ENCODE measurements at places on chromosomes 5 and 9.

DNA sequence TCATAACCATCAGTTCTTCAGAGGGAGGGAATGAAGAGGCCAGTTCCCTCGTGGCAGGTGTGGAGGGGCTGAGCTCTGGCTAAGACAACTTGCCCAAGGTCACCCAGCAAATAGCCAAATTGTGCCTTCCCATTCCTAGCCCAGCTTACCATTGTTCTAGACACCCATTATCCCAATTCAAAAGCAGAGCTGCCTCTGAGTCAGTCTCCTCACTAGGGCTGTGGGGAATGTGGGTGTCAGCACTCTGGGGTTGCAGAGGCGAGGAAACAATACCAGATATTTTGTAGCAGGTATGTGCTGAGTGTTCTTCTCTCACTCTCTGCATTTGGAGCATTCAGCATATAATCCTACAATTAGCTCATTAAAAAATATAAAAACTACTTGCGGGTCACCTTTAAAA, 270.8 kb downstream of the PSAT1 start:
- DNase-seq: no peak

DNA sequence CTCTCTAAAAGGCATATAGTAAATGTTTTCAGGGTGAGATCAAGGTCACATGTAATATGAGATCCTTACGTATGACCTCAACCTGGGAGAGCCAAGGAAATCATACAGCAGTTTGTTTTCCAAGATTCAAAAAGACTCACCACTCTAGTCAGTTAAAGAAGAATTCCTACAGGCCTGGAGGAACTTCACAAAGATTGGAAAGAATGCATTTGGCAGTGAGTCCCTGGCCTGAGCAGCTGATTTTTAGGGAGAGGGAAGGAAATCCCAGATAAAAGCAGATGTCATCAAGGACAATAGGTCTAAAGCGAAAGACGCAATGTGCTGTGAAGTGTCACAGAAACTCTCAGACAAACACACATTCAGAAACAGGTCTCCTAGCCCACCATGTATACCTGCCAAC, 424.0 kb upstream of the ZNF462 start:
- no peak for DNase-seq

DNA sequence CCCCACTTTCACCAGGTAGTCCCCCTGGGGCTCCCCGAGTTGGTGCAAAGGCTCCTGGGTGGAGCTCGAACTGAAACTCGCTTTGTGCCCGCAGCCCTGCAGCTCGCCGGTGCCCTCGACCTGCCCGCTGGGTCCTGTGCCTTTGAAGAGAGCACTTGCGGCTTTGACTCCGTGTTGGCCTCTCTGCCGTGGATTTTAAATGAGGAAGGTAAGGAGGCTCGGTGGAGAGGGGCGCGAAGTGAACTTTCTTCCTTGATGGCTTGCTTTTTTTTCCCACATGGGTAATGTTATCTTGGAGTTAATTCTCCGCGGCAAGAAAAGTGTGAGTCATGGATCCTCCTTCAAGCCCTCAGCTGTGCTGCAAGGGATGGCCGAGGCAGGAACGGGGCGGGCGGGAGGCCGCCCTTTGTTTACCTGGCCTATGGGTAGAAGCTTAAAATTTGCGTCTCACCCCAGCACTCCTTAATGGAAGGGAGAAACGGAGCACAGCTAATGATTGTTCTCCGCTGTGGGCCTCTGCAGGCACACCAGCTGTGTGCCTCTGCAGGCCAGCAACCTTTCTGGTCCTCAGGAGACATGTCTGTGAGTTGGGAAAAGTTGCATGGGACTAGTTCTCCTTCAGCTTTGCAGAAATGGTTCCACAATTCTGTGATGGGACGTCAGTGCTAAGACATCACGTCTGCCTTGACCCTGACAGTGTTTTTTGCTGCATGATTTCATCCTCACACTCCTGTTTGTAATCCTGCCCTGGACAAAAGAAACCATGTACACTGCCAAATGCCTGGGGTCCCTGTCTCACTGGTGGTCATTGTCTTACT, 1.1 kb downstream of the MAMDC2 start:
- DNase-seq: no peak

DNA sequence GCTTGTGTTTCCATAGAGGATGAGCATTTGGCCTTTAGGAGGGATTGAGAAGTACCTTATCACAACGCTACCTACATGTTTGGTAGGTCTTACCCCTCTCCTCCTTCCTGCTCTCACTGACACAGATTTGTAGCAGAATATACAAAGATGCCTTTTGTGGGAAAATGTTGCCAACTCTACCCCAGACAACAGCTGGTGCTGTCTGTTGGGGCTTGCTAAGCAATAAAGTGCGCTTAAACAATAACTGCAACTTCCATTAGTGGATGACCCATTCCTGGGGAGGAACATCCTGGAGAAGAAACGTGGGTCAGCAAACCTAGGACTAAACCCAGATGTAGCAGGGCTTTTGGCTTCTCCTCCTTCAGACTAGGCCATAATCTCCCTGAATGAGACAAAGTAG, 174.3 kb downstream of the EFNA5 start:
- DNase-seq: no peak

GRCh38 chr5:27041372-27041771, 3.0 kb upstream of the CDH9 start:
- DNase-seq: no peak

GRCh38 chr9:15403155-15403554, 19.5 kb upstream of the SNAPC3 start:
- no peak for DNase-seq

GRCh38 chr9:134897584-134898170, 17.1 kb downstream of the FCN2 start:
- no peak for DNase-seq

DNA sequence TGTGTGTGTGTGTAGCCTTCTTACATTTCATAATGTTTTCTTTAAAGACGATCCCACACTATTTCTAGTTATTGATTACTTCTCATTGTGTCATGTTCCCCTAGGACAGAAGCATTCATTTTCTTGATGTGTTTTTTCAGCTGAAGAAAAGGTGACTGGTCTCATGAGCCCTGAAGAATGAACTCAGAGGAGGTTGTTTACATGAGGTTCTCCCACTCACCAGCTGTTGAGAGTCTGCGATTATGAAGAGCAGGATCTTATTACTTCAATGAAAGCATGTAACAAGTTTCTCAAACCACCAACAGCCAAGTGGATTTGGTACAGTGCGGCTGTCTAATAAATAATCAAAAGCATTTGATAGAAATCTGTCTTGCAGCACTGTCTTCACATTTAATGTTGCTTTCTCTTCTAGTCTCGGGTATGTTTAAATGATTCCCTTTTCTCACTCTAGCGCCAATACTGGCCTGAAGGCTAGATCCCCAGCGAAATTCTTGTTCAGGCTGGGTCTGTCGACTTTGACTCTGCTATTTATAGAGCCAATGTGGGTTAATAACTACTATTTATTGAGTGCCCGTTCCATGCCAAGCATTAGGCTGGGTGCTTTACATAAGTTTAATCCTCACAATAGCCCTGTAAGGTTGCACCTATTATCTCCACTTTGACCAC, 9.6 kb upstream of the FSD1L start:
- no peak for DNase-seq

GRCh38 chr9:120905315-120906164, 21.1 kb downstream of the TRAF1 start:
- DNase-seq: no peak

DNA sequence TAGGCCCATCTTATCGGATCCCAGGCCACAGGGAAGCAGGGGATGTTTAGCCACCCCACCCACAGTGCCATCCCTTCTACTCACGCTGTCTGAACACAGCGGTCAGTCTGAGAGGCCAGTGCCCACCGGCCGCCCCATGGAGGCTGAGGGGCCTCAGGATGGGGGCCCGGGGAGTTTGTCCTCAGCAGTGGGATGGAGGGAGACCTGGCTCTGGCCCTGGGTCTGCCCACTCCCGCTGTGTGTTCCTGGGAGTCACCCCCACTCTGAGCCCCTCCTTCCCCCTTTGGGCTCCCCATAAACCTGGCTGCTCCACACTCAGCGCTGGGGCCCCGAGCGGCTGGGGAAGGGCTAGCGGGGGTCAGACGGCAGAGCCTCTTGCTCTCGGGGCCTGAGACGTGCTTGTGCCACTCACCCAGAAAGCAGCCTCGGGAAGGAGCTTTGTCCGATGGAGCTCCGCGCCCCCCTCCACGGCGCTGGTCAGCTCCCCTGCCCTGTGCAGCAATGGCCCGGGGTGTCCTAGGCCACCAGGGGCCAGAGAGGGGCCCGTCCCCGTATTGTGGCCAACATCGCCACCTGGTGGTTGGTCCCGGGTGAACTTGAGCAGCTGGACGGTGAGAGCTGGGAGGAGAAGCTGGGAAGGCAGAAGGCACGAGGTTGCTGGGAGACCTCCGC, 10.9 kb upstream of the LAMC3 start:
- DNase-seq: no peak

GRCh38 chr9:117093891-117094844, 320.7 kb downstream of the ASTN2 start:
- DNase-seq: no peak

DNA sequence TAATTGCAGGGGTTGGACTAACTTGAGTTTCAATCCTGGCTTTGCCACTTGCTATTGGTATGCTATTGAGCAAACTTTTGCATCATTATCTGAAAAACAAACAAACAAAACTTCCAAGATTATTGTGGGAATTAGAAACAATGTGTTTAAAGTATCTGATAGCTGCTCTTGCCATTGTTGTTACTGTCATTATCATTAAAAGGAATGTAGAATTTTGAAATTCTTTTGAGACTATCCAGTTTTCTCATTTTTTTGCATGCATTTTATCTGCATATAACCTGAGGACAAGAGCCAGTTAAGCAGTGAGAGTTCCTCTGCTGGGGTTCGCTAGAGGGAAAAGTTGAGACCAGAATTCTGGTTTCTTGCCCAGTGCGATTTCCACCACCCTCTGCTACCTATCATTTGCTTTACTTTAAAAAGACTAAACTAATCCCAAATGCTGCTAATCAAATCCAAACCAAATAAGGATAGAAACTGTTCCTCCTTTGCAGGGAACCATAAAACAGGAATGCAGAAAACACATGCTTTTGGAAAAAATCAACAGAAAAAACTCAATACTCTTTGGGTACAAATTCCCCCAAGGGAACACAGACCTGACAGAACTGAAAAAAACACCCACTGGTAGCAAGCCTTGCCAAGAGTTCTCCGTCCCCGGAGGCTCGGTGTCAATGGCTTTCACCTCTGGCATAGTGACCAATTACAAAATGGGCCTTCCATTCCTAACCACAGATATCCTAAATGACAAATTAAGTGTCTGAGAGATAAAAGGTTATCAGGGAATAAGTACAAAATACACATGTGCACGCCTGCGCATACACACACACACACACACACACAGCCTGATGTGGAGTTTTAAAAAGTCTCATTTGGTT, 373.7 kb downstream of the ARL15 start:
- DNase-seq: no peak

DNA sequence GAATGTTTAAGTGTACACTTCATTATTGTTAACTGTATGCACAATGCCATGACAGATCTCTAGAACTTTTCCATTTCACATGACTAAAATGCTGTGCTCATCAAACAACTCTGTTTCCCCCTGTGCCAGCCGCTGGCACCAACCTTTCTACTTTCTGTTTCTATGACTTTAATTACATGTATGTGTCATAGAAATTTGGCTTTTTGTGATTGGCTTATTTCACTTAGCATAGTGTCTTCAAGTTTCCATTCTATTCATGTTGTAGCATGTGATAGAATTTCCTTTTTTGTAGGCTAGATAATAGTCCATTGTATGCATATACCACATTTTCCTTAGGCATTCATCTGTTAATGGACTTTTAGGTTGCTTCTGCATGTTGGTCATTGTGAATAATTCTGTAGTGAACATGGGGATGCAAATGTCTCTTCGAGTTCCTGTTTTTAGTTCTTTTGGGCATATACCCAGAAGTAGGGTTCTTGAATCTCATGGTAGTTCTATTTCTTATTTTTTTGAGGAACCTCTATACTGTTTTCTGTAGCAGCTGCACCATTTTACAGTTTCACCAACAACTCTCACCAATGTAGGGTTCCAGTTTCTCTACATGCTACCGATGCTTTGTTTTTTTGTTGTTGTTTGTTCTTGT, 184.4 kb upstream of the DMRT1 start:
- no peak for DNase-seq

DNA sequence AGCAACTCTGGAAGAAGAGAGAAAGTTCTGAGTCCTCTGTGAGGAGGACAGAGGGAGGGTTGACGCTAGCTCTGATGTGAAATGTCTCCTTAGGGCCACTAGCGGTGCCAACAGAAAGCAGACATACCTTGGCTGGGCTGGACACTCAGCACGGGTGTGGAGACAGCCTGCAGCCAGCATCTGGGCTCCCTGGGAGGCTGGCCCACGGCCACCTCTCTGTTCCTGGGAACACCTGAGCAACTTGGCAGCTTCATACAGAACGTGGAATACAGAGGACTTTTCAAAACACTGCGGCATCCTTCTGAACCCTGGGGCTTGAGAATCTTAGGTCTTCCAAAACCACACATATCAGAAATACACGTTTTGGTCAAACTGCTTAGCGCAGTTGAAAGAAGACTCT, 269.1 kb downstream of the FSTL4 start:
- no peak for DNase-seq

DNA sequence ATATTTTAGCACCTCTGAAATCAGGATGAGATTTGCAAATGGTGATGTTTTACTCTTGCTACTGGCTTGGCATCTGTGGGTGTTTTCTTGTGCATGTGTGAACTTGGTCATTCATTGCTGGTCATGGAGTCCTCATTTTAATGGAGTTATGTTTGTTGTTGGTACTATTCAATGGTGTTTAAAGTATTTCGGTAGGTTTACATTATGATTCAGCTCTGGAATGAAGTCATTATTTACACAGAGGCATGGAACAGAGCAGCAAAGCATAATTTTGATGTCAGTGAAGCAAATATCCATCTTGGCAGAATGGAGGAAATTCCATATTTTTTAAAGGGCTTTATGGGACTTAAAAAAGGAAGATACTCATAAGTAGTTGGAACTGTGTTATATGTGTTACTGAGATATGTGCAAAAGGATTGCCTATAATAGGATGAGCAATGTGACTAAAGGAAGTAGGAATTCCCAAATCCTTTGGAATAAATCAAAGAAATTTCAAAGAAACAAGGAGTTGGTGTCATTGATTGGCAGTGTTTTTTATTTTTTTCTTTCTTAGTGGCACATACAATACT, 147.4 kb downstream of the ACTBL2 start:
- DNase-seq: no peak

GRCh38 chr5:163695830-163696578, 190.6 kb downstream of the MAT2B start:
- DNase-seq: no peak

DNA sequence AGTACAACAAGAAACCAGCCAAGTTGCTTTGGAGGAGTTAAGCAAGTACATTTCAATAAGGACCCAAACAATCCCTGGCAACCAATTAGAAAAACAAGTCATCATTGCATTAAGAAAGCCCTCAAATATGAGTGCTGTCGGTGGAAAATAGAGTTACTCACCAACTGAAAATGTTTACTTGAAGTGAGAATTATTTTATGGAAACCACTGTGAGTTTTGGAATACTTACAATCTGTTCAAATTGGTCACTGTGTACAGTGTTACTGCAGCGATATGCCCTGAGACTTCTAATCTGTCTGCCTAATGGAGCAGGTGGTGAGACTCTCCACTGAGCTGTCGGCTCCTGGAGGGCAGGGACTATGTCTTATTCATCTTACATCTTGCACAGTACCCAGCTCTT, 1073.2 kb upstream of the DMAC1 start:
- no peak for DNase-seq

- DNase-seq: no peak
These were observed 199.3 kb upstream of the PDE4D start for GRCh38 chr5:60092671-60093422.
